ENCODE measurements at places on chromosomes 3 and 15.
A peak's percentile ranks its signal among the peaks of the same experiment; 100 is the strongest.

- DNase-seq, result no peak
These were observed 28.3 kb downstream of the MASP1 start for GRCh38 chr3:187263270-187263669.

DNA sequence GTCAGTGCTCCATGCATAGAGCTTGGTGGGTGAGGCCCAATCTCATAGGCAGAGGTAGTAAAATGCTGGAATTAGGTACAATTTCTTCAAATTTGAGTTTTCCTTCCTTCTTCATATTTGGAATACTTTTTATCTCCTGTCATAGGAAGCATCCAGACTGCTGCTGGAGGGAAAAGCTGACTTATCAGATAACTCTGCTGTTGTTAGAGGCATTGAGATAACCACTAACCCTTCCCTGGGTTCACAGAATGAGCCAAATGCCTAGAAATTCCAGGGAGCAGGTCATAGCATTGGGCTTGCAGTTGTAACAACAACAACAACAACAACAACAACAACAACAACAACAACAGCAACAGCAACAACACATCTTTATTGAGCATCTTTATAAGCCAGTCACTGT, 332.7 kb downstream of the PDCD6IP start:
- DNase-seq, result no peak

DNA sequence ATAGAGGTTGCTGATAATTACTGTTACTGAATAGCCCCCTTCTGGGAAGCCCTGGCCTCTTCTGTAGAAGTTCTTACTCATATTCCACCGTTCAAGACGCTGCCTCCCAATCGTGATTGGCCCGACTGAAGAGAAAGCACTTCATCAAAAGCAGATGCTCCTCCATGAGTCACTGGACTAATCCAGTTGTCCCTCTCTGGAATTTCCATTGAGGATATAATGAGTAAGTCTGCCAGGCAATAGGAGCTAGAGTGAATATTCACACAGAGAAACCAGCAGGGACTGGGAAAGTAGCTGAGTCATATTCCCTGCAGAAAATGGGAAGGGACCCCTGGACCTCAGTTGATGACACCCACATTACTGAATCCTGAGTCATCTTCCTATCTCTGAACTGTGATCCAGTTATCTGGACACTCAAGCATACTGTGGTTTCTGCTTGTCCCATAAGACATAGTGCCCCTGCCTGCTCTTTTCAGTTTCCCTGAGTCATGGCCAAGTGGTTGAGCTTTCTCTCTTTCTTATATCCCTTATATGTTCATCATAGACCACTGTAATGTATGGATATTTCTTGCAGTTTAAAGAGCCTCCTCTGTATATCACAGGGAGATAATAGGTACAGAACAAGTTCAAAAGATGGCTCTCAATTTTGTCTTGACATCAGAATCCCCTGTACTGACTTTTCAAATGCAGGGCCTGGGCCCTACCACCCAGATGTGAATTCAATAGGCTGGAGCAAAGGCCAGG, 151.2 kb upstream of the CDIN1 start:
- no peak for DNase-seq

DNA sequence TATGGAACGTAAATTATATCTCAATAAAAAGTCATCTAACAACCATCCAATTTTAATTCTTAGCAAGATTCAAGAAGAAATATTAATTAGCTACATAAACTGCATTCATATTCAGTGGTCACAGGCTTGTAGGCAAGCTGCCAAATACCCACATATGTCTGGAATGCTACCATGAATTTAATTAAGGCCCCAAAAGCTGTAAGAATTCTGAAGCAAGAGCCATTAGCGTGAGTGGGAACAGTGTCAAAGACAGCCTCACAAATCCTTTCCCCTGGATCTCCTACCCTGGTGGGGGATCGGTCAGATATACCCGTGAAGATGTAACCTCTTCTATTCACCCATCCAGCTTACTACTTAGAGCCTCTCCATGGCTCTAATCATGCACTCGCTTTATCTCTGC, 40.0 kb downstream of the ATG7 start:
- no peak for DNase-seq

GRCh38 chr3:15336057-15336456, 3.7 kb upstream of the SH3BP5 start:
- no peak for DNase-seq

- DNase-seq, result no peak
These were observed 47.5 kb downstream of the UBP1 start for GRCh38 chr3:33392703-33393125.

DNA sequence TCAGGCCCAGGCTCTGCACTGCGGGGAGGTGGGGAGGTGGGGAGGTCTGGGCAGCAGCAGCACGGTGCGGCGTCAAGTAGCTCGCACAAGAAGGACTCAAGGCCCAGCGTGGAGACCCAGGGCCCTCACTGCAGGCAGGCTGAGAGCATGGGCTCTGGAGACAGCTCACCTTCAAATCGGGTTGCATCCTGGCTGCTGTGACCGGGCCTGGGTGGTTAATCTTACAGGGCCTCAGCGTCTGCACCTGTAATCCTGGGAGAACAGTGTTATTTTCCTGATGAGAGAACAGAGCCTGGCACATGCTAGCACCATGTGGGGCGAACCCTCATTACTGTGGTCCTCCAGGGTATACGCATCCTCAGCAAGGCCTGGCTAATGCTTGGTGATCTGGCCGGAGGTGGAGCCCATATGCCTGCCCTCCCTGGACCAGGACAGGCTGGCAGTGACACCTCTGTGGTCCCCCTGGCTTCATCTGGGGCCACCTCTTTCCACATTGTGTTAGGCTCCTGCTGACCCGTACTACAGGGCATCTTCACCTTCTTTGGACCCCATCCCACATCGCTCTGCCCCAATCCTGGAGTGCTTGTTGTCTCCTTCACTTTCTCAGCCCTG, 55.5 kb downstream of the RGMA start:
- no peak for DNase-seq

GRCh38 chr15:57920911-57921310, 144.6 kb downstream of the ALDH1A2 start:
- DNase-seq, result no peak

DNA sequence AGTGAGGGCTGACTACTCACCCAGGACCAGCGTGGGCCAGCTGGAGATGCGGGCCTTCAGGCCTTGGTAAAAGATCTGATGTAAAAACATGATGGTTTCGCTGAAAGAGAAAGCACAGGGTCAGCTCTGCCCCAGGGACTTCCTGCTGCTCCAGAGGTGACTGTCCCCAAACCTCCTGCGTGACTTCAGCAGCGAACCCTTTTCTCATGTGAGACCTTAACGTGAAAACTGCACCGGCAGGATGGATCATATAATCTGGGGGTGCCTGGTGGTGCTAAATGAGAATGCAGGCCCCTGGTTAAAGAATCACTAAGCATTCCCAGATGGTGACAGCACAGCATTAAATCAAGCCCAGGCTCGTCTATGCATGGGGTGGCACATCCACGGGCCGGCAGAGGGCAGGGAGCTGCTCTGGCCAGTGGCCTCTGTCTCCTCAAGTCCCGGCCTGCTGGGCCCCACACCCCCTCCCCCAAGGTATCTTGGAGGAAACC, 55.4 kb downstream of the RASGRF1 start:
- no peak for DNase-seq

GRCh38 chr3:188951734-188952133, 220.0 kb upstream of the TPRG1 start:
- no peak for DNase-seq

GRCh38 chr3:151724576-151725562, 8.9 kb upstream of the AADACL2 start:
- no peak for DNase-seq

DNA sequence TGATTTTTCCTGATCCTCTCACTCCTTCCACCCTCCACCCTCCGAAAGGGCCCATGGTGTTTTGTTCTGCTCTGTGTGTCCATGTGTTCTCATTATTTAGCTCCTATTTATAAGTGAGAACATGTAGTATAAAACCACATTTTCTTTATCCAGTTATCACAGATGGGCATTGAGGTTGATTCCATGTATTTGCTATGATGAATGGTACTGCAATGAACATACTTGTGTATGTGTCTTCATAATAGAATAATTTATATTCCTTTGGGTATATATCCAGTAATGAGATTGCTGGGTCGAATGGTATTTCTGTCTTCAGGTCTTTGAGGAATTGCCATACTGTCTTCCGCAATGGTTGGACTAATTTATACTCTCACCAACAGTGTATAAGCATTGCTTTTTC, 126.0 kb downstream of the IMPG2 start:
- no peak for DNase-seq

DNA sequence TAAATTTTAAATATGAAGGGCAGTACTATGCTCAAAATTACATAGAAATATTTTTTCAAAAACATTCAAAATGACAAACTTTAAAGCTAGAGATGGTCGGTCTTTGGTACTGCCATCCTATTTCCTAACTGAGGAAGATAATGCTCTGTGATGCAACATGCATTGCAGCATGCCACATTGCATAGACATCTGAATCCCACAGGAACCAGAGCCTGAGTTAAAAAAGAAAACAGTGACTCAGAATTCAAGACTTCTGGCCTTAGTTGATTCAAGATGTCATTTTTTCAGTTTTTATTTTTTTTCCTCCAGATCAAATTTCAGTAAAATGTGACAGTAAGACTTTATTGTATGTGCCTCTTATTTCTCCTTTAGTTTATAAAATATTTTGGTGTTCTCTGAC, 33.1 kb downstream of the TP63 start:
- no peak for DNase-seq

- DNase-seq, result no peak
These were observed 2.7 kb downstream of the FBXO40 start for GRCh38 chr3:121595765-121596406.

- DNase-seq, result no peak
These were observed 179.9 kb downstream of the FAM43A start for GRCh38 chr3:194865615-194866014.

GRCh38 chr3:20511863-20512505, 326.0 kb upstream of the SGO1 start:
- DNase-seq, result peak; percentile 42

DNA sequence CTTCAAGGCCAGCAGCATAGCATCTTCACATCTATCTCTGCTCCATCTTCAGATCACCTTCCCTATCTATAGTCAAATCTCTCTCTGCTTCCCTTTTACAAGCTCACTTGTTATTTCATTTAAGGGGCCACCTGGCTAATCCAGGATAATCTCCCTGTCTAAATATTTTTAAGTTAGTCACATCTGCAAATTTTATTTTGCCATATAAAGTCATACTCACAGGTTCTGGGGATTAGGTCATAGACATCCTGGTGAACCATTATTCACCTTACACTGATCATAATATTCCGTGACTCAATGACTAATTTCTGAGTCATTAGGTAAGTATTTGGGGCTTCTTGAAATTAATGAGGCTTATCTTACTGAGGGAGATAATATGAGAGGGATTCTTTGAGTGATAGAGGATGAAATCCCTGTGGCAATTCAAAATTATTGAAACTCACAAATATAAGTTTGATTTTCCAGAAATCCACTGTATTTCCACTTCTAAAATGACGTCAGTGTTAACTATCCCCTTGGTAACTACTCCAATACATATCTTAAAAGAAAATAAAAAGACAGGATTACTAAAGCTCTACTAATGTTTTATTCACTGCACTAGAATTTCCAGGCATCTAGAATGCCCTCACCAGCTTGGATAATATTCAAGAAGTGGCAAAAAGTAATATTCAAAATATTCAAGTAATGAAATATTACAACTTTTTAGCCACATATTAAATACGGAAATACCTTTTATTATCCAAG, 93.7 kb upstream of the RBMS3 start:
- no peak for DNase-seq

DNA sequence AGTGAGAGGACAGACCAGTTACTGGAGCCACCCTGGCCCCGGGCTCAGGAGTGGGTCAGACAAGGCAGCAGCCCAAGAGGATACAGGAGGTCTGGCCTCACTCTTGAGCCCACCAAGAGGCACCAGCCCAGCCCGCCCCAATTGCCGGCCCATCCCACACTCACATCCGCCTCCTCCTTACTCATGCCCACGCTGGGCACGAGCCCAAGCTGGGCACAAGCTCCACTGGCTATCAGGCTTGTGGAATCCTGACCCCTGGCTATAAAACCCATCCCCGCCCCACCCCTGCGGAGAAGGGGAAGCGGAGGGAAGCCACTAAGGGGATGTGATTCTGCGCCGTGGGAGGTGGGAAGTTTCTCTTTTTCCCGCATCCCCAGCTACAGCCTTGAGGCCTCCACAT, 25.9 kb downstream of the ADCY5 start:
- DNase-seq, result no peak

DNA sequence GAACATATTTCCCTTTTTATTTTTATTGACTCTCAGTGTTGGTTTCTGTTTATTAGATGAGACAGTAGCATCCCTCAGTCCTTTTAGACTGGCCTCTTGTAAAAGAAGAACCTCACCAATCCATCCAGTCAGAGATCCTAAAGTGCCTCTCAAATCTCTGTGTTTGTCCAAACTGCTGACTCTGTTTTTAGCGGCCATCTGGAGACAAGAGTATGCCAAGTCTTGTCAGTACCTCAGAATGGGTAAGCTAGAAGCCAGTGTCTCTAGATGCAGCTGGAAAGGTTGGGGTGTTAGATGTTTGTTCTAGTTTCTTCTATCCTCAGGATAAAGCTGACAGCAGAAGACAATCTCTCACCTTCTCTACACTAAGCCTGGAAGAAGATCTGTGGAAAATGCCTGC, 537.7 kb upstream of the ZNF385D start:
- DNase-seq, result no peak

- no peak for DNase-seq
These were observed 104.6 kb downstream of the LSM3 start for GRCh38 chr3:14283092-14283812.

DNA sequence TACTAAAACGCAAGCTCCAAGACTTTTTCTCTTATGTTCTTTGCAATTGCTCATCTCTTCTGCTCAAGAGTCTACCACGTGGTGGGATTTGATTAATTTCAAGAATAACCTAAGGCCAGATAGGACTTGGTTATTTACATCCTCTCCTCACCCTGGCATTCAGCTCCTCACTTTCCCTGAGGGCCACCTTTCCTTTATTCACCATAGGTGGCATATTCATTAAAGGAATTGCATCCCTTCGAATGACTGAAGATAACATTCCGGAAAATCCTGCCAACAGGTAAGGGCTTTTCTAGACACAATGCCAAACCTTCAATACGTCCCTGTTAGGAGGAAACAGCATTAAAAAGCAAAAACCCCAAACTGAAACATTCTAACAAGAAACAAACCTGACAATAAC, 220.0 kb upstream of the KBTBD8 start:
- no peak for DNase-seq

DNA sequence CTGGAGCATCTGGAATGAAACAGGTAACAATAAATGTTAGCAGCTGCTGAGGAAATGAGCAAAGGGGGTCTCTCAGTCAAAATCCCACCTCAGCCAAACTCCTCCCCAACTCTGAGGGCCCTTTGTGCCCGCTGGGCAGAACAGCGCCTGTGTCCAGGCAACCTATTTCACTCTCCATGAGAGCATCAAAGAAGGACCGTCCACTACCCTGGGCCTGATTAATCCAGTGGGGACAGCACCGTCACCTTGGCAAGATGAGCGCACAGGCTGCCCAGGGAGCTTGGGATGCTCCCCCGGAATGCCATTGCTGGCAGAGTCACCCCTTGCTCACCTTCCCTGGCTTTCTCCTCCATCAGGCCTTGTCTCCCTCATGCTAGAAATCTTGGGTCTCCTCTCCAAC, 97.4 kb upstream of the HACD2 start:
- DNase-seq, result no peak

- no peak for DNase-seq
These were observed 30.7 kb downstream of the C3orf38 start for GRCh38 chr3:88180398-88180999.

Measured in NCI-H1436 (cell line).